ENCODE measurements at places on chromosomes 5 and 9. TPM values are rescaled to one million over a fixed set of nuclear protein-coding genes. Genes with fewer than 3 reads are reported as not detected.

DNA sequence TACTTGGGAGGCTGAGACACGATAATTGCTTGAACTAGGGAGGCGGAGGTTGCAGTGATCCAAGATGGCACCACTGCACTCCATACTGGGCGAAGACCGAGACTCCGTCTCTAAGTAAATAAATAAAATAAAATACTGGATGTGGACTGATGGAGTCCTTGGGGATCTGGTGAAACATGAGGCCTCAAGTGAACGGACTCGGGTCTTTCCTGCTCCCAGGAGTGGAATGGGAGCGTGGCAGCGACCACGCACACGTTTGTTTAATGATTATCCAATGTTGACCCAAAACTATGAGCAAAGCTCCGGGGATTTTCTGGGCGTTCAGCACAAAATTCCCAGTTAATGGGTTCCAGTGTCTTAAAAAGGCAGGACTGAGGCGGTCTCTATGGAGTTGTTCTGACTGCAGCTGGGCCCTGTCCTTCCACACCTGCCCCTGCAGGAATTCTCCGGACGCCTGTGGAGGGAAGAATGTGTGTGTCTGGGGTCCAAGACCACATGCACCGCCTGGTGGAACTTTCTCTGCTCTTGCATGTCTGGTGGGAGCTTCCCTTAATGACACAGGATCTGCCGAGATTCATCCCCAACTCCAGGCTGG is 26.6 kb downstream of the NEK6 start:
- peak; percentile 70 for DNase-seq

DNA sequence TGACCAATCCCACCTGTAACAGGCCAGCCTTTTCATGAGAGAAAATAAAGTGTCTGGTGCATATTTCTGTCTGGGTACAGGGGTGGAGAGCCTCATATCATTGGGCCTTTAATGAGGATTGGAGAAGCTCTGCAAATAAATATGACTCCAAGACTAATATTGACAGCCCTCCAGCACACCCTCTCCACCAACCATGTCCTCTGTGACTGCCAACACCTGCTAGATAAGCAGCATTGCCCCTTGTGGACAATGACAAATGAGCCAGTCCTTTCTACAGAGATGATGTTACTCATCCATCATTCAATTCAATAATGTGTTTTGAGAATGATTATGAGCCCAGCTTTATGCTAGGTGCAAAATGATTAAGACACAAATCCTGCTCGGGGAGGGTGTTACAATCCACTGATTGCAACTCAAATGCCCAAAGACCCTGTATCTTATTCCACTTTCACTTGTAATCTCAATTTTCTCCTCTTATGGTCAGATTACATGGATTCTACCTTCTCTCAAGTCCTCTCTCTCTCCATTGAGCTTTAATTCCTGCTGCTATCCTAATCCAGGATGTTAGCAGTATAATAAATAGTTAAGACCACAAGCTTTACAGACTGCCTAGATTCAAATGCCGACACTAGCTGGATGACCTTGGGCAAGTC is 2.1 kb upstream of the GFRA3 start:
- no peak for DNase-seq

DNA sequence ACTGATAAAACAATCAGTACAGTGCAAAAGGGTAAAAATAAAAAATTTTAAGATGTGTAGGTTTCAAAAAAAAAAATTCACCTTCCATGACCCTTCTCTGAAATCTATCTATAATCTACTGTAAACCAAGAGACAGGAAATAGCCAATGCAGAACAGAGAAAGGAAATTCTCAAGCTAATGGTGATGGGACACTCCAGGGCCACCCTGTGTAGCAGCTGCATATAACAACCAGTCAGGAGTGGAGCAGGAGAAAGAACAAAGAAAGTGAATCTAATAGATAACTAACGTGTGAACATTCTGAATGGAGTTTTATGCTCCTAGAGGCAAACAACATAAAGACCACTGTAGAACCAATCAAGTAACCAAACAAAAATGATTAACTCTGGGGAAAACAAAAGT is 16.6 kb downstream of the SPTLC1 start:
- no peak for DNase-seq

GRCh38 chr9:95188459-95188858 is 129.1 kb downstream of the FANCC start:
- no peak for DNase-seq

GRCh38 chr5:132017316-132017715 is 5.9 kb upstream of the ACSL6 start:
- DNase-seq: no peak

GRCh38 chr9:124723352-124723751 is 47.8 kb downstream of the NR6A1 start:
- no peak for DNase-seq

GRCh38 chr9:104784098-104784497 is 20.2 kb downstream of the NIPSNAP3B start:
- no peak for DNase-seq

GRCh38 chr9:79638806-79639205 is 67.0 kb downstream of the TLE4 start:
- DNase-seq: no peak

GRCh38 chr9:6921315-6921714 is 163.5 kb downstream of the KDM4C start:
- no peak for DNase-seq

DNA sequence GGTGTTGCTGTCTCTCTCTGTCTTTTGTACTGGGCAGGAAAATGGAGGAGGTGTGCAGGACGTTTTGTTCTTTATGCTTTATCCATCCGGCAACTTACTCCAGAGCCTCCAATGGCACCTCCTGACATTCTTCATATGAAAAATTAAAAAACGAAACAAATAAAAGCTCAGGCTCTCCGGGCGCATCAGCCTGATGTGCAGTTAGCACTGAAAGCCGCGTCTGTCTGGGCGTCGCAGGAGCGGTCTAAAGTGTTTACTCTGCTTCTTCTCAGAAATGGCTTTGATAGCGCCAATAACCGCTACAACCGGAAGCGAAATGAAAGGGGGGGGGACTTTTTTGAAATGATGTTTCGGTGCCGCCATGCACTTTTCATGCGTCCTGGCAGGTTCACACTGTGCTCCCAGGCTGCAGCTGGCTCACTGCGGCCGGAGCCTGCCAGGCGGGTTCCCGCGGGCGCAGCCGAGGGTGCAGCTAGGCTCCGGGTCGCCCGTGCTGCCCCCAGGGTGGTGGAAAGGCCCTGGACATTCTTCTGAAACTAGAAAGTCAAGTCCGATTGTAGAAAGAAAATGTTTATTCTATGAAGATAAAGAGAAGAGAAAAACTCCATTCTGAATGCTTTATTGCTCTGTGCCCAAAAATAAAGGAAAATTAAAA is 407.7 kb upstream of the IRX1 start:
- no peak for DNase-seq

- DNase-seq: peak; percentile 44
These were observed 51.1 kb downstream of the C9orf152 start for GRCh38 chr9:110156902-110157301.

DNA sequence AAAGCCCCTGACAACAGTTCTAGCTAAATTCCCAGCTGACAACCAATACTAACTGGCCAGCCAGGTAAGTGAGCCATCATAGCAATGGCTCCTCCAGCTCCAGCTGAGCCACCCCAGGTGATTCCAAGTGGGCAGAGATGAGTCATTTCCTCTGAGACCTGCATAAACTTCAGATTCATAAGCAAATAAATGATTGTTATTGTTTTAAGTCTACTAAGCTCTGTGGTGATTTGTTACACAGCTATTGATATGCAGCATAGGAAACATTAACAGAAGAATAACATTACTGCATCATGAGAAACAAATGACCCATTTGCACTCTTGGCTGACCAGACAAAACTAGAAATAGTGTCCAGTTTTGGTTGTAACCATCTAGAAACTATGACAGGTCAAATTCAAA is 60.3 kb downstream of the TTC39B start:
- no peak for DNase-seq

Gene MRPL36
- 28.7 TPM for total RNA-seq

Gene CDH12
- total RNA-seq: 0.72 TPM

Gene PALM2AKAP2
- total RNA-seq: 64.8 TPM

Gene FGF10
- 18.4 TPM for total RNA-seq

Gene FOXD4
- not detected for total RNA-seq

Gene LCN12
- total RNA-seq: 0.82 TPM
